ENCODE measurements at places on chromosomes 5 and 9.

GRCh38 chr5:151742870-151743294, 15.5 kb downstream of the ATOX1 start:
- no peak for DNase-seq

DNA sequence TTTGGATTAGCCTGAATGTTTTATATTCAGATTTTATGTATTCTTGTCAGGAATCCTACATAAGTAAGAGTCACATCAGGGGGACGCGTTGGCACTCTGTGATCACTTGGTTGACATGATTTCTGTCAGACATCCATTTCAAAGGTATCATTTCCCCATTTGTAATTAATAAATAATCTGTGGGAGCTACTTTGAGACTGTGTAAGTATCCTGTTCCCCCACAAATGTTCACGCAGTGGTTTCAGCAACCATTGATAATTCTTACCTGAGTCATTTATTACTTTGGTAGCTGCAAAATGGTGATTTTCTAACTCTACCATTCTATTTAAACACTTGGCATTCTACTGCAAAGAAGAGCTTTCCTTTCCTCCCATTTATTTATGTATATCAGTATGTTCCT, 56.9 kb upstream of the TBC1D2 start:
- no peak for DNase-seq

- no peak for DNase-seq
Observed at GRCh38 chr5:150219142-150219541, 29.3 kb downstream of the SLC6A7 start.

GRCh38 chr5:89262030-89262429, 379.0 kb upstream of the MEF2C start:
- no peak for DNase-seq

DNA sequence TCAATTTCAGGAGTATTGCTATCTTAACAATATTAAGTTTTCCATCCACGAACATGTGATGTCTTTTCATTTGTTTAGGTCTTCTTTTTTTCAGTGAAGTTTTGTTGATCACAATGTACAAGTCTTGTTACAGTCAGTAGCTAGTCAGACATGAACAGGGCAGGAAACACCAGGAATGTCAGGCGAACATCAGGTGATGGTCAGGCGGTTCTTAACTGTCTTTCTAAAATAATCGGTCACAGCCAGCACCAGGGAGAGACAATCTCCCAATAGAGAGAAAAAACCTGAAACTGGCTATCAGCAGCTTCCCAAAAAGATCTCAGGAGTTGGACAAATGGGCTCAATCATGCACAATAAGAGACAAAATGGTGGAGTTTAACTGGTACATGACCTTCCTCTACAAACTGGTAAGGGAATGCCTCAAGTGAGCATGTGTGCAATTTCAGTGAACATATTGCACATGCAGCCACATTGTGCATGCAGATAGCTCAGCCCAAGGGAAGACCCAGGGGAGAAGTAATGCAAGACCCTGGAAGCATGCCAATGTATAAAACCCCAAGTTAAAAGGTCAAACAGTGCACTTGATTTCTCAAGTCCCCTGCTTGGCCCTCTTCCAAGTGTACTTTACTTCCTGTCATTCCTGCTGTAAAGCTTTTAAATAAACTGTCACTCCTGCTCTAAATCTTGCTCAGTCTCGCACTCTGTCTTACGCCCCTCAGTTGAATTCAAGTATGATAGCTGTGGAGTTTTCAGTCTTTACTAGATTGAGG, 176.1 kb upstream of the RASEF start:
- DNase-seq, result no peak

DNA sequence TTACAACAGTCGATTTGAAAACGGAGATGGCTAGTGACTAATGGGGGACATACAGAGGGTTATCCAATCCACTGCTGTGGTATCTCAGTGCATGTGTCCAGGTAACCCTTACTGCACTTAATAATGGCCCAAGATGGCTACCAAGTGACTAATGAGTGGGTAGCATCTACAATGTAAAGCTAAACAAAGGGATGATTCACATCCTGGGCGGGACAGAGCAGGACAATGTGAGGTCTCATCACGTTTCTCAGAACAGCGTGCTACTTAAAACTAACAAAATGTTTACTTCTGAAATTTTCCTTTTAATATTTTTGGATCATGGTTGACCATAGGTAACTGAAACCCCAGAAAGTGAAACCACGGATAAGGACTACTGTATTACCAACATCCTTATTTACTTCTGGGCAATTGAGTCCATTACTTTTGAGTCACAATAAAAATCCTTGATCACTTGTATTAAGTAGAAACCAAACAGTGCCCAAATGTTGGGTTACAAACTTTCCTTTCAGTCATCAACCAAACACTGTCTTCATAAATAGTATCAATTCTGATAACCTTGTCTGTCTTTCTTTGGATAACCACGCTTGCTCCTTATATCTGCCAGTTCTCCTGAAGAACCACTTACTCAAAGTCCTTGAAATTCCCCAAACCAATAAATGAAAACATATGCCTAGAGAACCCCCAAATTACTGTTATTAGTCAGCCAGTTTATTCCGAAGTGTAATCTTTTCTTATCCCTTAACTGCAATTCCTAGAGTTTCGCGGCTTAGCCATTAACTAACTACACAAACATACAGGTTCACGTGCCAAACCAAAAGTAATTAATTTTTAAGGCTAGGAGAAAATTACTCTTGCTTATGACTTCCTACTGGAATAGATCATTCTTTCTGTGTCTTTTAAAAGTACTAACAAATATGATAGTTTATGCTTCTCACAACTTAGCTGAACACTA, 59.7 kb downstream of the ELL2 start:
- DNase-seq, result no peak

- DNase-seq, result no peak
Observed at GRCh38 chr5:67974054-67974453, 241.5 kb upstream of the PIK3R1 start.

GRCh38 chr5:4855036-4855435, 285.1 kb upstream of the ADAMTS16 start:
- DNase-seq, result no peak

DNA sequence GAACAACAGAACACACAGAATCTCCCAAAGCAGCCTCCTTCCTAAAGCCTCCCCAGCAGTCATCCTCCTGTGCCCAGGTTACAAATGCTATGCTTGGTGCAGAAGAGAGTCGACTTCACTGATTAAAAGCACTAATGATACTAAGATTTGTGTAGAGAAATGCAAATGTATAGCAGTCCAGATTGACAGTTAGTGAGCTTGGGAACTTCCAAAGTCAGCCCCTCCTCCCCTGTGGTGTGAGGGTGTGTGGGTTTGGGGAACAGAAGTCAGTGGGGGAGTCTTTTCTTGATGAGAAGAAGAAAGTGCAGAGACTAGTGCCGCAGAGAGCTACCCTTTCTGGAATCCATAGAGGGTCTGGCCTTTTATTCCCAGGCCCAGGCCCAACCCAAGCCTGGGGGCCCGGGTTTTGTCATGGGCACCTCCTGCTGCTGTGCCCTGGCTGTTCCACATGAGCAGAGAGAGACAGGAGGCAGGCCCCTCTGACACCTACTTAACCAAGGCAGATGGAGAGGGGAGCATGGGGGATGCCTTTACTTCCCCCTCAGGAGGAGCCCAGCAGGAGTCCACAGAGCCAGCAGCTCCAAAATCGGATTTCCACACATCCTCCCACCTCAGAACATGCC, 173.3 kb downstream of the DENND1A start:
- no peak for DNase-seq

GRCh38 chr9:92468206-92468605, 14.1 kb downstream of the ASPN start:
- DNase-seq, result no peak

- DNase-seq, result no peak
Observed at GRCh38 chr9:35229066-35229778, 67.4 kb downstream of the UNC13B start.

- no peak for DNase-seq
Observed at GRCh38 chr5:119426057-119426456, 26.2 kb upstream of the HSD17B4 start.

- DNase-seq, result no peak
Observed at GRCh38 chr9:125272697-125273096, 11.1 kb downstream of the GAPVD1 start.

- DNase-seq, result no peak
Observed at GRCh38 chr5:13945271-13945670, 783 bp upstream of the DNAH5 start.

GRCh38 chr9:133513214-133514100, 11.3 kb downstream of the MYMK start:
- DNase-seq, result no peak

DNA sequence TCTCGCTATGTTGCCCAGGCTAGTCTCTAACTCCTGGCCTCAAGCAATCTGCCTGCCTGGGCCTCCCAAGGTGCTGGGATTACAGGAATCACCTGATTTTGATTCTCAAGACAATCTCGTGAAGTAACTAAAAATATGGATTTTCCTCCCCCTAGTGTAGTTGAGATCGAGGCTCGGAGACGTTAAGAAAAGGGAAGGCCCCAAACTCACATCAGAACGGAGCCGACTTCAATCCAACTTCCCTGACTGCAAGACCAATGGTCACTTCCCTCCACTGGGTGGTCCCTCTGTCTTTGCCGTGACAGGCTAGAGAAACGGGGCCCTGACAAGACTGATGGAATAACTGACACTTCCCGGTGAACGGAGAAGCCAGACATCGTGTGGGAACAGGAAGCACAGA, 28.3 kb downstream of the BARHL1 start:
- no peak for DNase-seq

- no peak for DNase-seq
Observed at GRCh38 chr5:88281322-88281721, 12.7 kb upstream of the TMEM161B start.

DNA sequence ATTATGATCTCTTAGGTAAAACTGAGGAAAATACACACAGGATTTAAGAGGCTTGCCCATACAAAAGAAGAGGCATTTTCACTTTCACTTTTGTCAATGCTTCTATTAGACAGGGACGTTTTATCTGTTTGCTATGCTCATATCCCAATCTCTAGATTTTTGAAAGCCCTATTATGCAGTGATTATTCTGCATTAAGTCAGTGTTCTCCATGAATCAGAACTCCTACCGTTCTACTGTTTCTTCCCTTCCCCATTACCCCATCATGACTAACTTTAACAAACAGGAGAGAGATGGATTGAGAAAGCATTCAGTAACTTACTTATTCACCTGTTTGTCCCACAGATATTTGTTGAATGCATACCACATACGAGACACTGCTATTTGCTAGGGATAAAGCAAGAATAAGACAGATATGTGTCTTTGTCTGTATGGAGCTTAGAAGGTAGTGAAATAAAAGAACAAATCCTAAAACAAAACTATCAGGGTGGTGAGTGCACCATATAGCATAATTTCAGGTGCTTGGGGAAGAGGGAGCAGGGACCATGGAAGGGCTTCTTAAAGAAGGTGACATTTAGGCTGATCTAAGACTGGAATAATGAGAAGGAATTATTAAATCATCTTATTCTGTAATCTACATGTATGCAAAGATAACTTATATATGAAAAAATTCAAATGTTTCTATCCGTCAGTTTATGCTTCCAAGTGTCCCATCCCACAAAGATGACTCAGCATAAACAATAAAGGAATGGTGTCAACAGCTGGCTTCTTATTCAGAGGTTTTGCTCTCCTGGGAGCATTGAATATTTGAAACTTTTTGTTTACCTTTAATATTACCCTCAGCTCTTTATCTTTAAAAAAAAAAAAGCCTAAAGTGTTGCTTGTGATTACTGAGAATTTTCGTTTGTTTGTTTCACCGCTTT, 328.1 kb downstream of the HINT1 start:
- no peak for DNase-seq

DNA sequence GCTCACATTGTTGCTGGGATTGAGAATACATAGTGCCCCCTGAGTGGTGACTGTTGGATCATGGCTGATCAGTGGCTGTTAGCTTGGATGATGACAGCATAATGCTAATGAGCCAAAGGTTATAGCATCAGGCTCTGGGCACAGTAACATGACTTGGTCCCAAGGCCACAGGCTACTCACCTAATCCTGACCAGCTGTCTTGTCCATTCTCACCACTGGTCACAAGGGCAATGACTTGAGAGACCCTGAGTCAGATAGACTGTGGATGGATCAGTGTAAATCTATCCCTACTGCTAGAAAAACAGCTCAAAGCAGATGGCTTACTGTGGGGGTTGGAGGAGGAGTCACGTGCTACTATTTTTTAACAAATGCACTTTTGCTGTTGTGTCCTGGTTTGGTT, 74.7 kb downstream of the AOPEP start:
- DNase-seq, result no peak

GRCh38 chr5:67065696-67066095, 130.9 kb downstream of the CD180 start:
- DNase-seq, result no peak

DNA sequence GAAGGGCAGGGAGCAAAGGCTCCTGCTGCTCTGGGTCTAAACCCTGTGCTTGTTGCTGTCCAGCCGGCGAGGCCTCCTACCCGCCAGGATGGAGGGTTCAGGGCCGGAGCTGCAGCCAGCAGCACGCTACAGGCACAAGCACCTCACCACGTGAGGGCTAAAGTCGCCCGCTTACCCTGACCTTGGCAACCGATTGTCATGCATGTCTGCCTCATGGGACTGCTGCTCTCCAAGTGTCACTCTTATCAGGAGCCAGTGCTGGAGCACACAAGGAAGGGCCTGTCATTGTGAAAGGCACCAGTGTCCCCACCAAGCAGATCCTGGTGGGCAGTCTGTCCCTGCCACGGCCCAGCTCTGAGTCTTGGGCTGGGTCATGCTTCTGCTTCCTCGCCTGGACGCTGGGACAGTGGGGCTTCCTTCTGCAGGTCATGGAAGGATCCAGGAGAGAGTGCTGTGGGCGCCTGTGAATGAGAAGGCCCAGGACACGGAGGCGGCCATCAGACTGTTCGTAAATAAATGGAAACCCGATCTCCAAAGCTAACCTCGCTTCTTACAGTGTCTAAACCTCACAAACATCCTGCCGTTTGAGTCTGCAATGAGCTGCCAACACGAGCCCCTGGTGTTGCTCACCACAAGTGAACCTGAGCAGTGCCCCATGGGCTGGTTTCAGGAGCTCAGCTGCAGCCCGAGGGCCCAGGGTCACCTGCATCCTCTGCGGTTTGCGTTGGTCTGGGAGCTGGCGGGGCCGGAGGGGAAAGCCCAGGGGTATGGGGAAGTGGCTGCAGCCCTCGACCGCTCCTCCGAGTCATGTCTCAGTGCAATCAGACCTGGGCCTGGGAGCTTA, 58.2 kb upstream of the RXRA start:
- no peak for DNase-seq
